ENCODE measurements at places on chromosomes 4 and X.
A peak's percentile ranks its signal among the peaks of the same experiment; 100 is the strongest.

DNA sequence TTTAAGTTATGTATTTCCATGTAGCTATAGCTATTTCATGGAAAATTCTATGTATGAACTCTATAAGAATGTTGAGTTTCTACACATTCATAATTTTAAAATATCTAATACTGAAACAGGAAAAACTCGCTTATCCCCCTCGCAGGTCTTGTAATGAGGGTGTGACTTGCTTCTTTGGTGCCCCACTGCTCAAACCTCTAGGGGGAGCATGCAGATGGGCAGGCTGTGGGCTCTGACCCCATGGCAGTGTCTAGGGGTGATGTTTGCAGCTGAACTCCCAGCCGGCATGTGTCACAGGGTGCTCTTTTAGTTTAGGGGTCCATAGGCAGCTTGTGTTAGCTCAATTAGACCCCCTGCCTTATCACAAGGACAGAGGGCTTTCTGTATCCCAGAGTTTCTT is 1825.7 kb upstream of the ADGRL3 start:
- DNase-seq, result no peak

- DNase-seq, result no peak
Measured at GRCh38 chr4:57344296-57344695, 234.1 kb upstream of the IGFBP7 start.

DNA sequence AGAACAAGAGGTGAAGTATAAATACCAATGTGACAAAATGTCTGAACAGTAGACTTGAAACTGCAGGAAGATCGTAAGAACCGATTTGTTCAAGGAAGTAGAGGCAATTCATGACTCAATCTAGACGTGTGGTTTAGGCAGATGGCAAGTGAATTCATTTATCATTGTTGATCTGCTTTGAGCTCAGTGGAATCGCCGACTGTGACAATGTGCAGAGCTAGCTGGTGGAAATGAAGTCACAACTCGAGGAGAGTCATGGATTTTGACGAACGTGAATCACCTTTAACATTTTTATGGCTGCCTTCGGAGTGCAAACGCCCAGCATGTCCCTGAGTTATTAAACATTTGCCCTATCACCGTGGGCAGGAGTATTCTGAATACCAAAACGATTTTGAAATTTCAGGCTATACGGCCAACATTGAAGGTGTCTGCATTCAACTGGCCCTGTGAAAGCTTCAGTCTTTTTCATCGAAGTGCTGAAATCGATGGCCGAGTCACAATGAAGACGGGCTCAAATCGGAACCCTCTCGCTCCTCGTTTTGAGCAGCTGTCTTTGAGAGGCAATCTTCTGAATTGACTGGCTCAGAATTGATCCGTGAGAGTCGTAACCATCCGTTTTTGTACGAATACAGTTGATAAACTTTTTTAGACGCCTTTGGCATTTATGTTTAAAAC is 689 bp upstream of the OGT start:
- DNase-seq, result peak; percentile 62

- no peak for DNase-seq
Measured at GRCh38 chr4:6715704-6716017, 313 bp upstream of the BLOC1S4 start.

DNA sequence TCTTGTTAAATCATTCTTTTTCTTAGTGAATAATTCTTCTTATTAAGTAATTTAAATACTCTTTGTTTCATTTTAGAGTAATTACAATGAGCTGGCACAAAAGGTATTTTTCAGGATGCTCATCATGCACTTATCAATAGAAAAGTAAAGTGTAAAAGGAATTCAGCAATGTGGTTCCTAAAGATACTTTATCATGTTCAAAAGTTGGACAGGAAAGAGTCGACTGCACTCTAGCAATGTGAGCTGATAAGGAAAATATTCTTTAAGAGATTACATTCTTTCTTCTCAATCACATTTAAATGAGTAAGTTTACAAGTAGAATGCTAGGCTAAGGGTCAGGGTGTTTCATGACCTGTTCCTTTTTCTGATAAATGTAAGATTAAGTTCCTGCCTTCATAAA is 609.5 kb upstream of the FAM241A start:
- DNase-seq, result no peak

DNA sequence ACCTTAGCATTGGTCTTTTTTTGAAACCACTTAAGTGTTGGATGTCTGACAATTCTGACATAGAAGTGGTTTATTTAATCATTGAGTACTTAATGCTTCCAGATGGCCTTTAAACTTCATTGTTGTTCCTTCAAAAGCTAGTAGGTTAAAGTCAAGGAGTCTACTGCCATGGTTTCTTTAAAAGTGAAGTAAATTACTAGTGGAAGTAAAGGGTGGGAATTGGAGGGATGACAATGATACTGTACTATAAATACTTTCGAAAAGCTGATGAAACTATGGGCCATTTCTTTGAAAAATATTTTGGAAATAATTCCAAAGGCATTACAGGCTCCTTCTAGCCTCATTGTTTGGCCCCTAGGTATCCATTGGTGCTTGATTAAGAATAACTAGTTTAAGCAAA is 51.9 kb downstream of the ATP10D start:
- DNase-seq, result no peak

DNA sequence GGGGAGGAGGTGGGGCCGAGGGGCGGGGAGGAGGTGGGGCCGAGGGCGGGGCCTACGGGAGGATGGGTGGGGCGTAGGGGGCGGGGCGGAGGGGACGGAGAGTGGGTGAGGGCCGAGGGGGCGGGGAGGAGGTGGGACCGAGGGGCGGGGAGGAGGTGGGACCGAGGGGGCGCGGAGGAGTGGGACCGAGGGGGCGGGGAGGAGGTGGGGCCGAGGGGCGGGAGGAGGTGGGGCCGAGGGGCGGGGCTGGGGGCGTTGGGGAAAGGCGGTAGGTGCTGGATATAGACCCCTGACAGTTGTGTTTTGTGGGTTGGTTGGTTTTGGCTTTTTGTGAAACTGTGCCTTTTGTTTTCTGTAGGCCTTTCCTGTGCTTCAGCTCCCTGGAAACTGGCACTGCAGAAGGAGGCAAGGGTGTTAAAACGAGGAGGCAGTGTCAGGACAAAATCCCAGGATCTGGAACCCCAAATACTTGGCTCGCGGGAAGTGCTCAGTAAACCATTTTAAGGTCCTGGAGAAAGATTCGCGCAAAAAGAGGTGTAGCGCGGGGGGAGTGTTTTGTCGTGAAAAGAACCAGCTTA is 580 bp upstream of the MMGT1 start:
- DNase-seq, result peak; percentile 84

DNA sequence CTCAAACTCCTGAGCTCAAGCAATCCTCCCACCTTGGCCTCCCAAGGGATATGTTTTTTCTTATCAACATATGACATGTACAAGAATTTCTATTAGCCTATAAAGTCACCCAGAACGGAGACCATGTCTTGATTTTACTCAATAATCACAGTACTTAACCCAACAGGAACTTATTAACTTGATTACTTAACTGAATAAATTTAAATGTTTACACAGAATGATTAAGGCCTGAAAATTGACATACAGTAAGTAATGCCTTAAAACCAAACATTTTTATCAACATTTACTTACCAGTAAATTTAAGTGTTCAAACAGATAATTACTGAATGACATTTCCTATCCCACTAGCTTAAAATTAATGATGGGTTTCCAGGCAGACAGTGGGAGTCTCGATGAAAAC is 25.4 kb downstream of the EIF4E start:
- no peak for DNase-seq

GRCh38 chrX:38991656-38992440 is 190.6 kb downstream of the MID1IP1 start:
- no peak for DNase-seq

- no peak for DNase-seq
Measured at GRCh38 chrX:17719711-17720110, 17.6 kb upstream of the SCML1 start.

- no peak for DNase-seq
Measured at GRCh38 chr4:113232194-113232593, 182.7 kb downstream of the ANK2 start.

DNA sequence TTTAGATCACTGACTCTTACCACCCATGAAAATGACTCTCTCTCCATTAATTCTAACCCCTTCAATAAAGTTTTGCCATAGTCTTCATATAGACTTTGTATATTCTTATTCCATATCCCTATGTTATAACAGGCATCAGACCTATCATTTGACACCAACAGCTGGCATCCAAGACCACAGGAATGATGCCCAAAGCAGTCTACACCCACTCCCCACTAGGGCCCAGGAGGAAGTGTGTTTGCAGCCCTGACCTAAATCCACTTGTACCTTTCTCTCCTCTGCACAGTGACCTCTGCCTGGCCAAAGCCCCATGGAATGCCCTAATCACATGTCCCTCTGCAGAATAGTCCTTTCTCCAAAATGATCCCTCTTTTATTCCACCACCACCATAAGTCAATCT is 219.2 kb downstream of the CBR4 start:
- no peak for DNase-seq

GRCh38 chrX:132876523-132877338 is 81.7 kb downstream of the HS6ST2 start:
- DNase-seq, result no peak

- no peak for DNase-seq
Measured at GRCh38 chrX:10633722-10634121, 13.3 kb upstream of the MID1 start.

GRCh38 chr4:22942920-22943559 is 250.3 kb downstream of the GBA3 start:
- DNase-seq, result no peak

DNA sequence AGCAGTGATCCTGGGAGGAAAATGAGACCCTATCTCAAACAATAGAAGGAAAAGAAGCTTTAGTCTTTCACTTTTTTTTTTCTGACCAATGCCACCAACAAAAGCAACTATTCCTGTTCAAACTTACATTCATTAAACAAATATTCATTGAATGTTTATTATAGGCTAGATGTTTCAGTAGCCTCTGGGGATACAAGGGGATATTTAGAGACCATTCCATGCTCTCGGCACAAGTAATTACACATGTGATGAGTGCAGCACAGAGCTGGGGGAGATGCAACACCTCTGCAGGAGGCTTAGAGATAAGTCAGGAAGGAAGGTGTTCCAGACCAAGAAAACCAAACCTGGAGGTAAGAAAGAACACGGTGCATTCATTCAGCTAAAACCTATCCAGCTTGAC is 68.3 kb downstream of the PALLD start:
- DNase-seq, result no peak

GRCh38 chr4:16448241-16448840 is 222.1 kb upstream of the TAPT1 start:
- no peak for DNase-seq

DNA sequence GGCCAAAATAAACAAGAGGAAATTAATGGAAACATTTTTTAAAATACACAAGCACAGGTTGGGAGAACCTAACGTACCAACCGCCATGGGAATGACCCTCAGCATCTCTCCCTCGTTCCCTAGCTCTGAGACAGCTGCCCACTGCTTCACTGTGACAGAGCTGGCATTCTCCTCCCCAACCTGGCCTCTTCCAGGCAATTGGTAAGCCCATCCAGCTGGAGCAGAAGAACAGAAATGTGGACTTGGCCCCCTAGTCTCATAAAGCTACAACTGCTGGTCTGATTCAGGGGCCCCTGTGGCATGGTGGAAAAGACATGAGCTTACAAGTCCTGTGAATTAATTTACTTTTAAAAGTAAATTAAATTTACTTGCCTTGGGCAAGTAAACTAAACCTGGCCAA is 245.1 kb downstream of the PTTG2 start:
- DNase-seq, result no peak
